Stimulated activated CD4-positive, alpha-beta T cell treated with anti-CD3 and anti-CD28 coated beads, TNF-alpha, amount 100 ng/mL, for 24 hours (primary cell): ENCODE measurements at places on chromosomes 7 and 10.

DNA sequence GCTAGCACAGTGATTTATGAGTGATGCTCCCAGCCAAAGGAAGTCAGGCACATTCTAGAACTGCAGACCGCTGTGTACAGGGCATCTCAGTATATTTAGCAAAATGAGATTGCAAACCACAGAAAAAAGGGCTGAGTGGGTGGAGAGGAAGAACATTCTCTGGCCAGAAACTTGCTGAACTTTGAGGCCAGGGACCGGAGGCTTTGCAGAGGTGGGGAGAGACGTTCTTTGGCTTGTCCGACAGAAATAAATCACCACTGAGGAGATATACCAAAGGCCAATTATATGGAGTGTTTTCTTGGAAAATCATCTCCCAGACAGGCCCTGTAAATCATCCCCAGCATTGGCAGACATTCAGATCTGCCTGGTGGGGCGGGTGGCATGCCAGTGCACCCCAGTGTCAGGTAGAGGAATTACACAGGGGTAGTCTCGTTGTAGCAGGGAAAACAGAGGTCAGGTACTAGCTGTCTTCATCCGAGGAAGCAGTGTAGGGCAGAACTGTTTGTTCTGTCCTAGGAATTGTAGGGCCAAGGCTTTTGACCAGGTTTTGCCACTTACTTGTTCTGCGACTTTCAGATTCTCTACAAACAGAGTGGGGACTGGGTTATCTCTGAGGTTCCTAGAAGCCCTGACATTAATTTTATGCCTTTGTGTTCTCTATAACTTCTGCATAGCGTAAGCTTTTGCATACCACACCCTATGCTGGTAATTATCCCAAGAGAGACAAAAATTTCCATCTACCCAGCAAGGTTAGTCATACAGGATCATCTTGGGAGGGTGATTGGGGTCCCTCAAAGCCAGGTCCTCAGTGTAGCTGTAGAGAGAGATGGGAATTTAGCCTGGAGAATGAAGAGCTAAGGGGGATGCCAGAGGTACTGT is 655.6 kb downstream of the LRMDA start:
- DNase-seq, result no peak

GRCh38 chr7:34735526-34735925 is 77.5 kb downstream of the NPSR1 start:
- no peak for DNase-seq

DNA sequence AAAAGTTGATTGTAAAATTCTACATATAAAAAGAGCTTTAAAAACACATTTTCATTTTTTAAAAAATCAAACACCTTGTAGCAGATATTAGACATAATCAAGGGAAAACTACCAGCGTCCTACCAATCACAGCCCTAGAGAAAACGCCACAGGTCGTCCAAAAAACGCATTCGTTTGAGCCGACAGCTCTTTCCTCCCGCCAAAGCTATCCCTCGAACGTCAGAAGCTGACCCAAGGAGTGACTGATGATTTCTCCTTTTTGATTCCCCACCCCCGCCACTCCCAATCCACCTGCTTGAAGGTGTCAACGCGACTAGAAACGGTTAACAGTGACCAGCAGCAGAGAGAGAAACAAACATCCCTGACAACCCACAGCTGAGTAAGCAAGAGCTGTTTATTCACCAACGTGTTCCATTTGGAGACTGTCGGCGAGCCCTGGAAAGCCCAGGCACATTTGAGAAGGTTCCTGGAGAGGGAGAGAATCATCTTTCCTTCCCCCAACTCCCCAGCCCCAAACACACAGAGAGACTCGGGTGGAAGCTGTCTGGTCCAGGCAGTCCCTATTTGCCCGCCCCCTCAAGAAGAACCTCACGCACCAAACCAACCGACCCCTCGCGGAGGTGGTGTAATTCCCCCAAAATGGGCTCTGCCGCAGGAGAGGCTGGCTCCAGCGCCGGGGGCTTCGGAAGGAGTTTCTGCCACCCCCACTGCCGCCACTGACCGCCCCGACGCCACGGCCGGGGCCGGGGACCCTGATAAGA is 622 bp downstream of the CPEB3 start:
- peak; percentile 13 for DNase-seq

DNA sequence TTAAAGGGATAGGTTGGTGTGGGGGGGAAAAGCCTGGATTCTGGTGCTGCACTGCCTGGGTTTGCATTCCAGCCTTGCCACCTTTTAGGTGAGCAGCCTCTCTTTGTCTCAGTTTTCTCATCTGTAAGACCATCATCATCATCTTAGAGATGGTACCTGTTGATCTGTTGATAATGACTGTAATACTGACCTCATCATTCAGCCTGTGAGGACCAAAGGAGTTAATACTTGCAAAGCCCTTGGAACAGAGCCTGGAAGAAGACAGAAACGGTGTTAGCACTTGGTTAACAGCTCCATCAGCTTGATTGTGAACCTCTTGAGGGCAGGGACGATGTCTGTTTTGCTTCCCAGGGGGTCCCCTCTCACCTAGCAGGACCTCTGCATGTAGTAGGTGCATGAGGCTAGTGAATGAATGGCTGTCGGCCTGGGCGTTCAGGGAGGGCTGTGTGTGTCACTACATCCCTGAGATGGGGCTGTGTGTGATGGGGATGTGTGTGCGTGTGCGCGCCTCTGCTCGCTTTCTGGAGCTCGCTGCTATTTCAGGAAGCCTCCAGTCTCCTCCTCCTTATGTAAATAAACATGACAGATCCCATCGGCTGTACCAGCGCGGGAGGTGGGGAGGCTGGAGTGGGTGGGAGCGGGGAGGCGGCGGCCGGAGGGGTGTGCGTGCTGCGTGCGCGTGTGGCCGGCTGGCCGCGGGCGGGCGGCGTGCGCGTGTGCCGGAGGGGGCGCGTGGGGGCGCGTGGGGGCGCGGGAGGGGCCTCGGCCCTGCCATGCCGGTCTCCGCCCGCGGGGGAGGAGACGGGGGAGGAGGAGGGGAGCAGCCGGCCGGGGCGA is 61.2 kb downstream of the NEURL1 start:
- DNase-seq, result no peak

- DNase-seq, result no peak
These were observed 146.0 kb downstream of the USP6NL start for GRCh38 chr10:11465406-11465805.

GRCh38 chr7:136709876-136710275 is 158.6 kb upstream of the CHRM2 start:
- DNase-seq, result no peak

- DNase-seq, result no peak
These were observed 45.6 kb upstream of the FGL2 start for GRCh38 chr7:77245015-77245755.

- peak; percentile 51 for DNase-seq
These were observed 9.2 kb upstream of the HNRNPF start for GRCh38 chr10:43417950-43418768.

DNA sequence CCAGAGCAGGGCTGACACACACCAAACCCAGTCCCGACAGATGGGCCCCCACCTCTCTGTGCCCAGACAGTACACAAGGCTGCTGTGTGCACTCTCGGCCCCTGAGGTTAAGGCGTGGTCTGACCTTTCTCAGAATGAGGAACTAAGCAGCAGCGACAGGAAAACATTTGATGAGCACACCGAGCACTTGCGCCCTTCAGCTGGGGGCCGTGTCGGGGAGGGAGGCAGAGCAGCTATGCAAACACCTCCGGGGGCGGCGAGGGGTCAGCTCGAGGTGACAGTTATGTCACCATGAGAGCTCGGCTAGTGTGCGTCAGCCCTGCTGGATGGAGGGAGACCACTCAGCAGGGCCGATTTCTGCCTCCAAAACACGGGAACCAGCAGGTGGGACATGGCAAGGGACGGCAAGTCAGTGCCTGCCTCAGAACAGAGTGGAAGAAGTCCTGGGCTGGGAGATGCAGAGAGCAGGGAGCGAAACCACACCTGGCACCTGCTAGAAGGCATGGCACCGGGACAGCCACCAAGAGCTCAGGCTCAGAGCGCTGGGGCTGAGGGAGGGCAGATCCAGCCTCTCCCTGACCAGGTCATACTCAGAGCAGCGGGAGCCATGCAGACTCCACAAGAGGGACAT is 57.4 kb downstream of the CHST15 start:
- no peak for DNase-seq

GRCh38 chr7:12741951-12742575 is 54.6 kb downstream of the ARL4A start:
- no peak for DNase-seq

- DNase-seq, result no peak
These were observed 20.5 kb downstream of the NKX6-2 start for GRCh38 chr10:132765435-132765834.

DNA sequence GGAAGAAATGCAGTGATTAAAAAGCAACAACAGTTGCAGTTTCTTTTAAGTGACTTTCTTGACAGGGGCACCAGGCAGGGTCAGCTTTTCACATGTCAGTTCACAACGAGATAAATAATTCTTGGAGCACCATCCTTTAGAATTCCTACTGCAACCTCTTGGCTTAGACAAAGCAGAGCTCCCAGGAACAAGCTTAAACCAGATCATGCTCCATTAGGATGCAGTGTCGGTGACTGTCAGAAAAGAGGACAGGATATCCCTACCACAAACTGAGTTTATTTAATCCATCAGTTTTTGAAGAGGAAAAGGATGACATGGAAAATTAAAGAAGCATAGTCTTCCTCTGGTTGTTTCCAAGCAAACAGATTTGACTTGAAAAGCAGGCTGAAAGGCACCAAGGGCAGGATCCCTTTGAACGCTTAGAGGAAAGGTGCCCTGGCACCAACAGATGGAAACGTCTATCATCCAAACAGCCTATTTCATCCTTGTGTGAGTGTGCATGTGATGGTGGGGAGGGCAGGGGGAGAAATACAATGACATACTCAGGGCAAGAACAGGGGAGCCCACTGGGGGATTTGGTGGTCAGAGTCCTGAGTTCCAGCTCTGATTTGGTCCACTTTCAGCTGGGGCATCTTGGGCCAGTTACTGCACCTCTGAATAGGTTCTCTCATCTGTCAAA is 332.1 kb upstream of the AOAH start:
- DNase-seq, result no peak

DNA sequence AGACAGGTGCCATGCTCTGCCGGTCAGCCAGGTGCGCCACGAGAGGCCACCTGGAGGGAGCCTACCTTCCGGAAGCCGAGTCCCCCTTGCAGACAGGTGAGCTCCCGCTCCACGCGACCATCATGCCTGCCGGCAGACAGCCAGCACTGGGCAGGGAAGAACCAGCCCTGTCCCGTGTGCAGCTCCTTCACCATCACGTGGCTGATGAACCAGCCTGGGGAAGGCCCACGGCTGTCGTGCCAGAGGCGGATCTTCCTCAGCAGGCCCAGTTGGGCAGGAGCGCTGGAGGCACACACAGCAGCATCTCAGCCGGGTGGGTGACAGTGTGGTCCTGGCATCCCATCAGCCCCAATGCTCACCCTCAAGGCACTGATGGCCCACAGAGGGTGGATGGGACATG is 108.9 kb downstream of the PKD1L1 start:
- no peak for DNase-seq

DNA sequence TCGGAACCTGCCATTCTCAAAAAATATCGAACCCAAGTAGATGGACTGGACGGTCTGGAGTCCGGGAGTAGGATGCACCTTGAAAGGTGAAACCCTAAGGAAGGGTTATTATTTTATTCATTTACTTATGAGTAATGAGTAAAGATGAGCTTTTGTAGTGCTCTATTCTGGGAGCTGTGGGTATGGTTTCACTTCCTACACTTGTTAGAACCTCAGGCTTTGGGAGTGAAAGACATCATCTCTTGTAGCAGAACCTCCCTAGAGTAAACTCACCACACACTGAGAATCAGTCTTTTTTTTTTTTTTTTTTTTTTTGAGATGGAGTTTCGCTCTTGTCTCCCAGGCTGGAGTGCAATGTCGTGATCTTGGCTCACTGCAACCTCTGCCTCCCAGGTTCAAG is 389.4 kb upstream of the AUTS2 start:
- no peak for DNase-seq

- no peak for DNase-seq
These were observed 2.7 kb downstream of the SKIDA1 start for GRCh38 chr10:21522631-21523406.

- DNase-seq, result no peak
These were observed 166.8 kb upstream of the MAGI2 start for GRCh38 chr7:79620291-79620690.

DNA sequence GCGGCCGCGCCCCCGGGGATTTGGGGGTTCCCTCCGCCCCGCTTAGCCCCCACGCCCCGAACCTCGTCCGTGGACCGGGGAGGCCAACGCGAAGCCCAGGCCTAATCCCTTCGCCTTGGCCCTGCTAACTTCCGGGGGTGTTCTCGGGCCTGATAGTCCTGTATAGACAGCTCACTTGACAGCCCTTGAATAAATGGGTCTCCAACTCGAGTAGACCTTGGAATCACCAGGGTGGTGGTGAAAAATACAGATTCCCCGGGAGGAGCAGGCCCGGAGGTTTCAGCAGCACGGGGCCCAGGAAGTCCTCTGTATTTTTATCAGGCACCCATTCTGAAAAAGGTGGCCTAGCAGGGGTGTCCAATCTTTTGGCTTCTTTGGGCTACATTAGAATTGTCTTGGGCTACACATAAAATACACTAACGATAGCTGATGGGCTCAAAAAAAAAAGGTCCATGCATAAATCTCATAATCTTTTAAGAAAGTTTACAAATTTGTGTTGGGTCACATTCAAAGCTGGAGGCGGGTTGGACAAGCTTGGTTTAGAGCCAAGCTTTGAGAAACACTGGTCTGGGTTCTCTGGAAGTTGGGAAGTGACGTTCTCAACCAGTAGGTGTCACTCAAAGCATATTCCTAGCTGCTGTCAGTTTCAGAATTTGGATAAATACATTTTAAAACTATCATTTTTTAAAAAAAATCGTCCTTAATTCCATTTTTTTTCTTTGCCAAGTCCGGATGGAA is 221.7 kb downstream of the PHTF2 start:
- DNase-seq, result no peak

- DNase-seq, result no peak
These were observed 7.4 kb downstream of the PPRC1 start for GRCh38 chr10:102140218-102140617.

DNA sequence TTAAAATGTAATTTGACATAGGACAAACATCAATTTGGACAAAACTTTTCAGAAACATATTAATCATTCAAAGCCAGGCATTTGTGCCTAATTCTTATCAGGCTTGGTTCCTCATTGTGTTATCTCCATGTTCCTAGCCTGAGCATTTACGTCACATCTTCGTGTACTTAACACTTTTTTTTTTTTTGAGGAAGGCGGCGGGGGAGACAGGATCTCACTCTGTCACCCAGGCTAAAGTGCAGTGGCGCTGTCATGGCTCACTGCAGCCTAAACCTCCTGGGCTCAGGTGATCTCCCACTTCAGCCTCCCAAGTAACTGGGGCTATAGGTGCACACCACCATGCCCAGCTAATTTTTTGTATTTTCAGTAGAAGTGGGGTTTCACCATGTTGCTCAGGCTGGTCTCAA is 19.8 kb downstream of the HNRNPA2B1 start:
- no peak for DNase-seq

GRCh38 chr10:131580674-131581073 is 269.2 kb upstream of the TCERG1L start:
- no peak for DNase-seq

GRCh38 chr7:146510088-146510680 is 393.6 kb downstream of the CNTNAP2 start:
- DNase-seq, result no peak

GRCh38 chr10:91891125-91892001 is 17.9 kb downstream of the FGFBP3 start:
- DNase-seq, result no peak

GRCh38 chr7:142329062-142329790 is 71.4 kb upstream of the PRSS58 start:
- DNase-seq, result no peak

- DNase-seq, result no peak
These were observed 390.3 kb downstream of the KCNMA1 start for GRCh38 chr10:77247031-77247990.
